ENCODE measurements at places on chromosomes 3 and 15.
A peak's percentile ranks its signal among the peaks of the same experiment; 100 is the strongest.

DNA sequence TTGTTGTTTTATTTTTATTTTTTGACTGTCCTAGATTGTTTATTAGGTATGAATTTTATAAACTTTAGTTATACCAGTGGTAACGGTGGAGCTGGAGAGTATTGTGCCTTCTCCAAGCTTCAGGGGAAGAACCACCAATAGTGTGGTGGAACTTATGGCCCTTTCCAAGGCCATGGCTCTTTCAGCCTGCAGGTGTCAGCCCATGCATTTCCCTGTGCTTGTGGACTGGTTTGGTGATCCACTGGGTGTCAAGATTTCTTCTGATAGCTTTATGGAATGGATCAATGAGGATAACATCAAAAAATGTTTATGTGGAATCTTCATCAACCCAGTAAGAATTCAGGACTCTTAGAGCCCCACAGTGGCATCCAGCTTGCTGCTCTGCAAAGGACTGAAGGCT, 19.2 kb upstream of the SCAMP5 start:
- DNase-seq, result no peak

GRCh38 chr3:17399586-17399985, 342.8 kb downstream of the TBC1D5 start:
- DNase-seq, result no peak

- DNase-seq, result no peak
Observed at GRCh38 chr3:158072790-158073189, 33.4 kb downstream of the SHOX2 start.

DNA sequence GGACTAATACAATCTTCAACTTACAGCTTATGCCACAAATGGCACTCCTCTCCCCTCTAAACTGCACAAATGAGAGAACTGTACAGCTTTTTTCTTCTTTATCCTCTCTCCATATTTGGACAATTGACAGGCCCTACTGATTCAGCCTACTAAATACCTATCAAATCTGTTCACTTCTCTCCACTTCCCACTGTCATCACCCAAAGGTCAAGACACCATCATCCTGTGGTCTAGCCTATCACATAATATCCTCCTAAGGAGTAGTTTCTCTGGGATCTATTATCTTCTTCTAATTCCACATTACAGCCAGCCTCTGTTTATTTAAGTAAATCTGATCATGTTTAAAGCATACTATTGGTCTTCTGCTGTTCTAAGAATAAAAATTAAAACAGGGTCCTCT, 33.0 kb upstream of the SLC12A8 start:
- no peak for DNase-seq

DNA sequence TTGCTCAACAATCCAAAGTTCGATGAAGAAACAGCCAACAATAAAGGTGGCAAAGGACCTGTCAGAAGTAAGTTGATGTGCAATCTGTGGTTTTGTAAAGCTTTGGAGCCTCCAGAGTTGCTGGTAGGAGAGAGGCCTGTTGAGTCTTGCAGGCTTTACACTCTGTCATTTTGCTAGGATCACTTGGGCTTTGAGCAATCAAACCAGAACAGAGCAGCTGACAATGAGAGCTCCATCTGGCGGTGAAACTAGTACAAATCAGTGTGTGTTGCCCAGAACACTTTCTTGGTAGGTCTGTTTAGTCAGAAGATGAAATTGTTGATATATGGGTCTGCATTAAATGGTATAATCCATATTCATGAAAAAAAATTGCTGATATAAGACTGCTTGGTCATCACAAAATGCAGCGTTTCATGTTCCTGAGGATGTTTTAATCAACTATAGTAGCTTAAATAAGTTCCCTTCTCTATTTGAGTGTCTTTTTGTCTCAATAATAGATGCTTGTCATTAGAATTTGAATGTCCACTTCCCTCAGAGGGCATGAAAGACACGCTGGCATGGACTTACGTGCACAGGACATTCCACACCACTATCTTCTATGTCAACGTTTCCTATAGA, 25.7 kb downstream of the TMOD2 start:
- peak; percentile 30 for DNase-seq

DNA sequence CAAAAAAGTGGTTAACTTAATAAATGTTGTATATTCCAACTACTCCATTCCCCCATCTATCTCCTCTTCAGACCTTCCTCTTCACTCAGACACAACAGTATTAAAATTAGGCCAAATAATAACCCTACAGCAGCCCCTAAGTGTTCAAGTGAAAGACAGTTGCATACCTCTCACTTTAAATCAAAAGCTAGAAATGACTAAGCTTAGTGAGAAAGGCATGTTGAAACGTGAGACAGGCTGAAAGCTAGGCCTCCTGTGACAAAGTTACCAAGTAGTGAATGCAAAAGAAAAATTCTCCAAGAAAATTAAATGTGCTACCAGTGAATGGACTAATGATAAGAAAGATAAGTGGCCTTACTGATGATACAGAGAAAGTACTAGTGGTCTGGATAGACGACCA, 71.7 kb downstream of the ANKRD28 start:
- no peak for DNase-seq

DNA sequence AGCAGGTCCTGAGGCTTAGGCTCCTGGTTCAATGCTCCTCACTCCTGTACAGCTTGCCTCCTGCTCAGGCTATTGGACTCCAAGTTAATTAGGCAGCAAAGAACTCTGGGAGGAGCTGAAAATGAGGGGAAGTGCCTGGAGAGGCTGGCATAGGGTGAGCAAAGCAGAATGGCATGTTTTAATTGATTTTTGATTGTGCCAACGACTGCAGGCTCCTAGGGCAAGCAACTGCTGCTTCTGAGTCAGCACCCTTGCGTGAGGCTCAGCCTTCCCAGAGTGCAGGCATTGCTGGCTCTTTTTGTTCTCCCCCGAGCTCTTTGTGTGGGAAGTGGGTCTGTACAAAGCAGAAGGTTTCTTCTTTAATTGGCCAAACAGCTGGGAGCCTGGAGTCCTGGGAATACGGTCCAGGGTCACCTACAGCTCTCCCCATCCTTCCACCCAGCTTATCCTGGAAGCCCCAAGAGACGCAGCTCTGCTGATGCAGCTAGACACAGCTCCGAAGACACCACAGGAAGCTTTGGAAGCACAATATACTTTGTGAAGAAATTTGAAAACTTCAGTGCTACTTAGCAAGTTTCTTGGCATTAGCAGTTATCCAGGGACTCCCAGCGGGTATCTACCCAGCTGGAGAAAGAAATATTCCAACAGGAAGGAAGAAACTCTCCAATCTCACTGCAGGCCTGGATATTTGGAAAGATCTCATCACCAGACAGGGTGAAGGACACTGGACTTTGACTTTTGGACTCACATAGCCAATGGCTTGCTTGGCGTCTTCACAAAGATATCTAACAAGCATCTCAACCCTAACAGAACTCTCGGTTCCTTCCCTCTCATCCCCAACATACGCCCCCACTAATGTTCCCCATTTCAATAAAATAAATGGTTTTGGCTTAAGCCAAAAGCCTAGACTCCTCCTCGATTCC, 76.8 kb downstream of the BDH1 start:
- DNase-seq, result no peak

DNA sequence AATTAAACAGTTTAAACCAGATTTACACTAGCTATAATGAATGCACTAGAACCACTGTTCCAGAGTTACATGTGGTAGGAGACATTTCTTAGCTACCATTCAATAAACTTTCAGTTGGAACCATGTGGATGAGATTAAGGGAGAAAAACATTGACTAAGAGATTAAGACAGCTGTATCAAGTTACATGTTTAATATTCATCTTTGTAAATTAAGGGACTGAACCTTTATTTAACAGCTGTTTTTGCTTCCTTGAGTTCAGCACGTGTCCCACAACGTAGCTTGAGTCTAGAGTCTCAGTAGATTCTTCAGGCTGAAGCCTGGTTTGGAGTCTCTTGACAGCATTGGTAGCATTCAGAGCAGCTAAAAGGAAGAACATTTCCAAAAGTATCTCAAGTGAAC, 27.2 kb upstream of the CFAP44 start:
- DNase-seq, result no peak

- no peak for DNase-seq
Observed at GRCh38 chr3:141055136-141055535, 4.0 kb downstream of the SPSB4 start.

DNA sequence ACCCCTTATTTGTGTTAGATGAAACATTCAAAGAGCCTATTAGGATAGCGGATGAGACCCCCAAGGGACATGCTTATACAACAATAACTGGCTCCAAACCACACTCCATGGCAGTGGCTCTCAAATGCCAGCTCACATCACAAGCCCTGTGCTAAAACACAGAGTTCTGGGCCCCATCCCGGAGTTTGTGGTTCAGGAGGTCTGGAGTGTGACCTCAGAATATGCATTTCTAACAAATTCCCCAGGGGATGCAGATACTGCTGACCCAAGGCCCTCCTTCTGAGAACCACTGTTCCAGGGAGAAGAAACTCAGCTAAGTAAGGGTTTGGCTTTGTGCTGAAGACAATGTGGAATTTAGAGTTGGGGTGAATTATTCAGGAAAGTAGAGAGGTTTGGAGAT, 3.6 kb downstream of the CCRL2 start:
- no peak for DNase-seq

DNA sequence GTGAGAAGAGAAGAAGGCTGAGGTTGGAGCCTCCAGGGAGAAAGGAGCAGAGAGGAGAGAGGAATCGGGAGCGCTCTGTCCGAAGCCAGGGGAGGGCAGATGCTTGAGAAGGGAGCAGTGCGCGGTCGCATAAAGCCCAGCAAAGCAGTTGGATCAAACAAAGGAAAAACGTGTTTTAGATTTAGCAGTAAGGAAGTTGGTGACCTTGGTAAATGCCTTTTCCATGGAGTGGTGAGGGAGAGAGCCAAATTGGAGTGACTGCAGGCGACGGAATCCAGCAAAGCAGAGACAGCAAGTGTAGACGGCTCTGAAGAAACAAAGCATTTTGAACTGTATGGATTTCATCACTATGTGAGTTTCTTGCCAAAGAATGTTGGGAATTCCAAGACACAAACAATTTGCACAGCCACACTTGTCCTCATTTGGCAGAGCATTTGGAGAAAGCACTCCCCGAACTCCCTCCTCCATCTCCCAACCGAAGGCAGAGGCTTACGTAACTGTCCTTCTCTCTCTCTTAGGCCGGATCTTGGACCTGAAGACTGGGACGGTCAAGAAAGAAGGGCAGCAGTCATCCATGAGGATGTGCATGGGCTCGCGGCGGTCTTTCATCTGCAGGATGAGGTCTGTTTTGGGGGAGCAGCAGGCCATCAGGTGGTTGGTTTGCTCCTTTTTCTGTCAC, 103.6 kb downstream of the ARNT2 start:
- no peak for DNase-seq

DNA sequence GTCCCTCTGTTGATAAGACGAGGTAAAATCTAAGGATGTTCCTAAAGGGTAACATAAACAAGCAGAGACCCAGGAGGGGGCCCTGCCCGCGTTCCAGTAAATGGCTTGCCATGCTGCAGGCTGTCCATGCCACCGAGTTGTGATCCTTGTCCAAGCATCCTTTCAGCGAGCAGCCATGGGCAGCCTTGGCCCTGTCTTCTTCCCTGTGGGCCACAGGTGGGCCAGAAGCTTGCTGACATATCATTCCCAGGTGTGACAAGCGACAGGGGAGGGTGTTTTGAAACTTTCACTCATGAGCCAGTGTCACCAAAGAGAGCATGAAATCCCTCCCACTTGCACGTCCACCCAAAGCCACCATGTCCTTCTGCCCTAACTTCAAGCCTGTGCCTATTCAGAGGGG, 53.7 kb downstream of the PCSK6 start:
- DNase-seq, result no peak

GRCh38 chr3:68136411-68136810, 482.0 kb upstream of the SUCLG2 start:
- DNase-seq, result no peak

DNA sequence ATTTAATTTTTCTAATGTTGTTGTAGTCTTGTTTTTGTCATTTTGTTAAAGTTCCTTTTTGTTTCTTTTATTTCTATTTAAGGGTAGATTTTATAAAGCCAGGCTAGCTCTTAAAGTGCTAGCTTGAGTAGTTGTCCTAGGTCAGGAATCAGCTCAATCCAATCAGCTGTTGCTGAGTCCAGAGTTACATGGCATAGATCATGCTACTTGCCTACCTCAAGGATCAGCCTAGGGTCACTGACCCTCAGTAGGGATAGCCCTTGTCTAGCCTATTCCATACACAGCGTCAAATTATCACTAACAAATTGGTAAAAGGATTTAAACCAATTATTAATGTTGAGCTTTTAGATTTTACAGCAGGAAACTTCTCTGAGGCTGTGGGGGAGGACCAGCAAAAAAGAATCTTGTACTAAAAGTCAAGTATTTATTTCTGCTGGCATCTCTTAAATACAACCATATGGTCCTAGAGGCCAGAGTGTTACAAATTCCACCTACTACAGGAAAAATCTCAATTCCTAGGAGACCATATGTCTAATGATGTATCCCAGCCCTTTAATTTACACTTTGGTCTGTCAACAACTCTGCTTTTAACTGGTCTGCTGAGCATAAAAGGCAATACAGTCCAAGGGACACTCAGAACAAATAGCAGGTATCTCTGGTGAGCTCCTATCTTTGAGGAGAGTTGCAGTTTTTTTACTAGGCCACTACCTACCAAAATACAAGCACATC, 138.3 kb upstream of the PTPRG start:
- no peak for DNase-seq

GRCh38 chr15:92123962-92124656, 269.6 kb upstream of the ST8SIA2 start:
- no peak for DNase-seq

DNA sequence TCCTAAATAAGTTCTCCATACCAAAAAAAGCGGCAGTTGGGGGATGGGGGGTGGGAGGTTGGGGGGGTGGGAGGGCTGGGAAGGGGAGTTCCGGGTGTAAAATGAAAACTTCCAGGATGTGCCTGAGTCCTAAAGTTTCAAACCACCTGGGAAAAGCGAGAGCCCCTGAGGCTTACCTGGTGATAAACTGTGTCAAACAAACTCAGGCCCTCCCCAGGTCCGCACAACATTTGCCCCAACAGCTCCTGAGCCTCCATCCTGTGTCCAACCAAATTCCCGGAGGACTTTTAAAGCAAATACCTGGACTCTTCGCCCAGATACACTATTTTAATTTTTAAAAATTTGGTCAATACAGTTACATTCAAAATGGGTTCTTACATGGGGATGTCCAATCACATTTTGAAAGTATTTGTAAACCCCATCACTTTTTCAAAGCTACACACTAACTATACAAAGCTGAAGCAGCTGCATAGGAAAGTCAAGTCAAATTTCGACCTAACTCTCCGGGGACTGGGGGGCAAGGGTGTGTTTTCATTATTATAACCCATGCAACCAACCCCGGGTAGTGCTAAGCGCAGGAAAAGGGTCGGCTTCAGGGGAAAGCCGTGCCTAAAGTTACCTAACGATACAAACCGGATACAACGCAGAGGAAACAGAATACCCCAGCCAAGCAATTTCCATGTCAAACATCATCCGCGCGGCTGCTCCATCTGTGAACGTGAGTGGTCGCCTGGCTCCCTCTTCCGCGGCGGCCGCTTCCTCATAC, 685 bp upstream of the FOXB1 start:
- no peak for DNase-seq

- DNase-seq, result no peak
Observed at GRCh38 chr3:14775563-14775962, 43.2 kb upstream of the FGD5 start.

DNA sequence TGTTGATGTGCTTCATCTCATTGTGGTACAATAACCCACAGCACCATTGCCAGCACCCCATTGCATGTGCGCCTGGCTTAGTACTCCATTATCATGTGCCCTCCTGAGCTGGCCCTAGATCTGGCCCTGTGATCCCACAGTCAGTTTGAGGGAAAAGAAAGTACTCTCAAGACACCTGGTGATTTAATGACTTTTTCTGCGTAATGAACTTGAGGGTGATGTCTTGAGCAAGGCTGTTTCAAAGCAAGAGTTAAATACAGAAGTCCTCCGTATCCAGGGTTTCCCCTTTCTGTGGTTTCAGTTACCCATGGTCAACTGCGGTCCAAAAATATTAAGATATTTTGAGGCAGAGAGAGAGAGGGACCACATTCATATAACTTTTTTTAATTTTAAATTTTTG, 16.3 kb downstream of the C3orf20 start:
- no peak for DNase-seq
